ENCODE measurements at places on chromosomes 2 and 18.

DNA sequence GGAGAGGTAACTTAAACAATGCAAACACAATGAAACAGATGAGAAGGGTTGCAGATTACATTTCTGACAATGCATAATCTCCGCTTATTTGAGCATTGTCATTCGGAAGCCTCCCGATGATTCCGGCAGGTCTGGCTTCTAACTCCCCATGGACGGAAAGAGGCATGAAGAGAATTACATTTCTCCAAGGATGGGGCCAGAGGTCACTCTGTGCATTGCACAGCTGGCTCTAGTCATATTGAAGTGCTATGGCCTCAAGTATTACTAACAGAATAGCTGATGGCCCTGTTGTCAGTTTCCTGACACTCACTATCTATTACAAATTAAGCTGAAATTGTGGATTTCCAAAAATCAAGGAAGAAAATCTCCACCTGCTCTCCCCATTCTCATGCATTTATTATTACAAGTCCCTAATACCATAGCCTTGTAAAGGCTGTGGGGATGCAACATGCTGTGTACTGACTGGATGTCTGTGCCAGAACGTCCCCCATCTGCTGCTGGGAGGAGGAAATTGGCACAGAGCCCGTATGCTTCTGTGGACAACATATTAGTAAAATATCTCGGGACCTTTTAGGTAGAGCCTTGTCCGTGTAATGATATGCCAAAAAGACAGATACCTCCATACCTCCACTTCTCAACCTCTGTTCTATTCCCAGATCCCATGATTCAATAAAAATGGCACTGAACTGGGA, 168.1 kb downstream of the SETBP1 start:
- DNase-seq: no peak

- peak; percentile 23 for DNase-seq
Measured at GRCh38 chr2:177161741-177162460, 50.7 kb upstream of the HNRNPA3 start.

DNA sequence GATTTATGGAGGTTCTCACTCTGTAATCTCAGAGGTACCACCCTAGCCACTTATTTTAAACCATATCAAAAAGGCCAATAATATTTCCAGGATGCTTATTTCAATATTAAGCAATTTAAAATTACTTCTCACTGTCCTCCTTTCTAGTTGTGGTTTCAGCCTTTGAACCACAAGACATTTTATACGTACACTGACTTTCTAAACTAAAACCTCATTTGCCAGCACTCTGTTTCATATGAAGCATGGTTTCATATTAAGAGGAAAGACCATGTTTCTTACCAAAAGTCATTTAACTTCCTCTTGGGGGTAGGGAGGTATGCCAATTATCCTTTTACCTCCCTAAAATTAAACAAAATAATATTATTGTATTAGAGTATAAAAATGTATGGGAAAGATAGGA, 399.8 kb downstream of the CDH7 start:
- no peak for DNase-seq

GRCh38 chr2:108916796-108917421, 72.1 kb downstream of the EDAR start:
- DNase-seq: peak; percentile 34

DNA sequence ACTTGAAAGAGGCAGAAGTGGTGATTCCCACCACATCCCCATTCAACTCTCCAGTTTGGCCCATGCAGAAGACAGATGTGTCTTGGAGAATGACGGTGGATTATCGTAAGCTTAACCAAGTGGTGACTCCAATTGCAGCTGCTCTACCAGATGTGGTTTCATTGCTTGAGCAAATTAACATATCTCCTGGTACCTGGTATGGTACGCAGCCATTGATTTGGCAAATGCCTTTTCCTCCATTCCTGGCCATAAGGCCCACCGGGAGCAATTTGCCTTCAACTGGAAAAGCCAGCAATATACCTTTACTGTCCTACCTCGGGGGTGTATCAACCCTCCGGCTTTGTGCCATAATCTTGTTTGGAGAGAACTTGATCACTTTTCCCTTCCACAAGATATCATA, 411.5 kb upstream of the SMIM21 start:
- no peak for DNase-seq

- peak; percentile 40 for DNase-seq
Measured at GRCh38 chr18:45456090-45457021, 158.9 kb upstream of the SLC14A2 start.

- no peak for DNase-seq
Measured at GRCh38 chr2:182240862-182241371, 185.9 kb downstream of the PDE1A start.

- peak; percentile 13 for DNase-seq
Measured at GRCh38 chr2:163253621-163254285, 415.2 kb upstream of the KCNH7 start.

GRCh38 chr2:101688261-101688660, 9.2 kb upstream of the MAP4K4 start:
- no peak for DNase-seq

- DNase-seq: no peak
Measured at GRCh38 chr2:134792186-134792585, 46.2 kb upstream of the ACMSD start.

GRCh38 chr2:22850310-22850709, 534.7 kb upstream of the KLHL29 start:
- no peak for DNase-seq

GRCh38 chr2:69026026-69026425, 13.0 kb downstream of the ANTXR1 start:
- no peak for DNase-seq

DNA sequence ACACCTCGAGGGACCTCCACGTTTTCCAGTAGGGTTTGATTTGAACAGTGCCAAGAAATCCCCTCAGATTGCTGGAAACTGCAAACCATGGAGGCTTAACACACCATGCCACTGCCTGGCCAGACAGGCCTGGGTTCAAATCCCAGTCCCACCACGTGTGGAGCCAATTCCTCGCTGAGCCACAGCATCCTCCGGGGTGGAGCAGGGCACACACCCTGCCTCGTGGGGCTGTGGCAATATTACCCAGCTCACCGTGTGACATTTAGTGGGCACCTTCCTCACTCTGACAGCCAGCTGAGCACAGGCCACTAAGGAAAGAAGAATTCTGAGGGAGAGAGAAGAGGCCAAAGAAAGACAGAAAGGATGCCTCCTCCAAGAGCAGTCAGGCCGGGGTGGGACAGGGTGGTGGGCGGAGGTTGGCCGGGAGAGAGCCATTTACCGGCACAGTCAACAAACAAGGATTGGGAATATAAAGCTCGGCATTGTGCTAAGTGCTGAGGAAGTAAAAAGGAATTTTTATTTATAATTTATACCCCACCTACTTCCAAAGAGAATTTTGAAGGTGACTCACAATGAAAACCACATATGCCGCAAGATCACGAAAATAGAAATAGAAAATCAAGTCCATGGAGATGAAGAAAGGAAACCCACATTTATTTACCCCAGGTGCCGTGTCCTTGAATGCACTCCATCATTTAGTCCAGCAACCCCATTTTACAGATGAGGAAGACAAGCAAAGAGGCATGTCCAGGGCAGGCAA, 111.5 kb downstream of the MCFD2 start:
- no peak for DNase-seq

GRCh38 chr2:165007161-165007744, 51.9 kb upstream of the SLC38A11 start:
- DNase-seq: no peak
